ENCODE measurements at places on chromosomes 1 and 21.
A peak's percentile ranks its signal among the peaks of the same experiment; 100 is the strongest.

- DNase-seq, result no peak
These were observed 945.4 kb upstream of the PRMT6 start for GRCh38 chr1:106111044-106111443.

DNA sequence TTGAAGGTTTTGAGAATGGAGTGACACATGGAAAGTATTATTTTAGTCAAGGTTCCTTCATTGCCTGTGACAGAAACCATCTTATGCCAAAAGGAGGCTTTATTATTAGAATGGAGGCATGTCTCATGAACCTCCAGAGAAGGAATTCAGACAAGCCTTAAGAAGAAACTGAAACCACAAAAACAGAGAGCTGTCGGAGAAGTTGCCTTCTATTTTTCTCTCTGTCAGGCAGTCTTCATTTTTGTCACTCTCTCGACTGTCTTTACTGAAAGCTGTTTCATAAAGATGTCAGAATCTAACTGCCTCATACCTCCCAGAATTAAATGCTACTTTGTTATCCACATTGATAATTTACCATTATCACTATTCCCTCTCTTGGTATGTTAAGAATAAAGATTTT is 434.7 kb upstream of the ADGRL4 start:
- DNase-seq, result no peak

DNA sequence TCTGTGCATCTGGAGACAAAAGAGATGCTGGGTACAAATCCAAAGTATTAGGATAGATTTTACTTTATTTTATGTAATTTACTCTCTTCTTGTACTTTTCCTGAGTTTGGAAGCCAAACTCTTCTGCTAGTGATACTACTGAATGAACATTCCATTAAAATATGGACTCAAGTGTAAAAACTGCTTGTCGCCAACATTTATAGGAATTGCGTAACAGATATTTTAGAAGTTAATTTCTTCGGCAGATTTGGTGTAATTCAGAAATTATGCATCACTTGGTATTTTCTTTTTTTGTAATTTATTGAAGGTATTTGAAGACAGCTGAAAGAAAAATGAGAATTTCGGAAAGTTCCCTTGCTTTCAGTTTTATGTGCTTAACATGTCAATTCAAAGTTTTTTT is 137.0 kb downstream of the RABGAP1L start:
- no peak for DNase-seq

- DNase-seq, result no peak
These were observed 5.1 kb upstream of the ACTN2 start for GRCh38 chr1:236681219-236681618.

DNA sequence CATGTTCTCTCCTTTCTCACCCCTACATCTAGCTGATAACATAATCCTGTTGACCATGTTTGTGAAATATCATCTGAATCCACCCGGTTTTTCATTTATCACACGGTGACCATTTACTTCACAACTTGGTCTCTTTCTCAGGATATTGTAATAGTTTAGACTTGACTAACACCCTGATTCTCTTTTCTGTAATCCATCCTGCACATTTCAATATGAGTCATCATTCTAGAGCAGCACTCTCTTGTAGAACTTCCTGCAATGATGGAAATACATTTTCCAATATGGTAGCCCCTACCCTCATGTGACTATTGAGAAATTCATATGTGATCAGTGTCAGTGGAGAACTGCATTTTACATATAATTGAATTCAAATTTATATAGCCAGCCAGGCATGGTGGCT is 2.3 kb upstream of the JAM2 start:
- no peak for DNase-seq

GRCh38 chr1:114587203-114587991 is 6.0 kb upstream of the BCAS2 start:
- DNase-seq, result no peak

DNA sequence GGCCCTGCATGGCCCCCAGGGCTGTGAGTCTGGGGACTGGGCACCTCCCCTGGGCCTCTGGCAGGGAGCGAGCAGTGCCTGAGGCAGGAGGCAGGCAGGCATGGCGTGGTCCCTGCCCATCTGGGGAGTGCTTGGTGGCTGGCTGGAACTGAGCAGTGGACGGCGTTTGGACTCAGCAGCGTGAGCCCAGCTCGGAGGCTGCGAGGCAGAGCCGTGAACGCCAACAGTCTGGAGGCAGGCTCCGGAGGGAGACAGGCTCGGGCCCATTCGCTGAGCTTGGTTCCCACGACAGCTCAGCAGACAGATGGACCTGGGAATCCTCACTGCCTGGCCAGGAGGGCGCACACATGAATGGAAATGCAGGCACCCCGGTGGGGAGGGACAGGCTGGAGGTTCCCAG is 160.7 kb upstream of the POU3F1 start:
- no peak for DNase-seq

GRCh38 chr1:209577346-209577745 is 6.2 kb upstream of the CAMK1G start:
- no peak for DNase-seq

DNA sequence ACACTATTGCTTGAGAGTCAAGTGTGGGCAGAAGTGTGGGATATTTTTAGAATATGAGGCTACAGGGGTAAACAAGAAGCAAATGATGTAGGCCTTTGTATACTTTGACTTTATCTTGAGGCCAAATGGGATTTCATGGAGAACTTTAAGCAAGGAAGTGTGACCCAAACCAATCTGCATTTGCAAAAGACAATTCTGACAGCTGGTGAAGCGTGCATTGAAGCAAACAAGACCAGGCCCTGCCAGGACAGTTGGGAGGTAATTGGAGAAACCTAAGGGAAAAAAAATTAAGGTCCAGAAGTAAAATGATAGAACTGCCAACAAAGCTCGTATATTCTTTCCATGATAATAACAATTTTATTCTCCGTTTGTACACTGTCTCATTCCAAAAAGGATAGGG is 168.3 kb downstream of the TM2D1 start:
- no peak for DNase-seq

GRCh38 chr1:107213225-107213624 is 72.4 kb downstream of the NTNG1 start:
- DNase-seq, result no peak

GRCh38 chr1:169484101-169484500 is 1.6 kb downstream of the SLC19A2 start:
- DNase-seq, result no peak

GRCh38 chr21:46045154-46045553 is 52.8 kb upstream of the COL6A2 start:
- DNase-seq, result no peak

GRCh38 chr21:46621457-46622182 is 13.9 kb upstream of the PRMT2 start:
- no peak for DNase-seq

DNA sequence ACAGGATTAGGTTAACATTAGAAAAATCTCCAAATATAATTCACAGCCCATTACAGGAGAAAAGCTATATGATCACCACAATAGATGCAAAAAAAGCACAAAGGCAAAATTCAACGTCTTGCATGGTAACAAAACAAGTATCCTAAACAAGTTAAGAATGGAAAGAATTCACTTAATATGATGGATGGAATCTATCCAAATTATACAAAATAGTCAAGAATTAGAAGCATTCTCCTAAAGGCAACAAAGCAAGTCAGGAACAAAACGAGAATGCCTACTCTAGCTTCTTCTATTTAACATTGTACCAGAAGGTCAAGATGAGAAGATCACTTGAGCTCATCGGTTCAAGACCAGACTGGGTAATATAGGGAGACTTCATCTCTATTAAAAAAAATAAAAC is 442.8 kb downstream of the SETD4 start:
- no peak for DNase-seq

GRCh38 chr1:92031281-92032110 is 1.7 kb downstream of the EPHX4 start:
- DNase-seq, result no peak

GRCh38 chr1:218969006-218969405 is 204.7 kb upstream of the LYPLAL1 start:
- no peak for DNase-seq

GRCh38 chr1:228871314-228872061 is 136.2 kb downstream of the RHOU start:
- no peak for DNase-seq

GRCh38 chr1:109298666-109299557 is 7.9 kb downstream of the MYBPHL start:
- no peak for DNase-seq

GRCh38 chr1:239155466-239156091 is 230.8 kb upstream of the CHRM3 start:
- DNase-seq, result peak; percentile 50

DNA sequence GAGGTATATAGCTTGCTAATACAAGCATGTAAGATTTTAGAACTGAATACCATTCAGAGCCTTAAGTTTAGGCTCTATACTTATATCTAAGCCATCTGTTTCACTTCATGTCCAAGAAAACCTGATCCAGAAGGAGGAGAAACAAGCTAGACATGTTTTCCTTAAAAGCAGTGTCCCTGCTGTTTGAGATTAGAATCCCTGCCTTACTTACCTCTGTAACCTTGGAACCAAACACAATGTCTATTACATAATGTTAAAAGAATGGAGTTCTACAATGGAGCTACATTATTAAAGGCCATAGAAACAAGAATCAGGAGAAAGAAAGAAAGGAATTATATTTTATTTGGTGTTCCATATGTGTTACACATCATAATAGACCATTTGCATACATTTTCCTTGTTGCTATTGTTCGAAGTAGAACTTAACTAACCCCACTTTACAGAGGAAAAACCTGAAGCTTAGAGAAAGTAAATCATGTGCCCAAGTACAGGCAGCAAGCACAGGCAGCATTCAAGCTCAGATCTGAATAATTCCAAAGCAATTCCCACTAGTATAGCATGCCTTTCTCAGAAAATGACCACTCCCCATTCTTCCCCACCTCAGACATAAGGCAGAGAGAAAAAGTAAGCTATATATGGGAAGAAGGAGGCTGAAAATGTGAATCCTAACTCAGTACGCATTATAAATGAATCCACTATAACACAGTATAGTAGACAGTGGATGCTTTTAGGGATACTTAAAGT is 380.1 kb upstream of the SPAG17 start:
- DNase-seq, result no peak

DNA sequence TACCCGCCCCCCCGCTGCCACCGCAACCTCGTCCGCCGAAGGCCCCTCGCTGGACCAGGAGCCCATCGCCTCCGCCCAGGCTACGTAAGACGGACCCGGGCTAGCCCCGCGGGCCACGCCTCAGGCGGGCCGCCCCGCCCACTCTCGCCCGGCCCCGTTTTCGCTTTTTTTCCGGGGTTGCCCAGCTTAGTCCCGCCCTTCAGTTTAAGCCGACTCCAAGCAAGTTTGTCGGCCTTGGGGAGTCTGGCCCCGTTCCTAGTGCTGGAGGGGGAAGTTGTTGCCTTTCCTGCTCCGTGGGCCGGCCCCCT is 3.0 kb downstream of the RUSC1 start:
- DNase-seq, result peak; percentile 85

DNA sequence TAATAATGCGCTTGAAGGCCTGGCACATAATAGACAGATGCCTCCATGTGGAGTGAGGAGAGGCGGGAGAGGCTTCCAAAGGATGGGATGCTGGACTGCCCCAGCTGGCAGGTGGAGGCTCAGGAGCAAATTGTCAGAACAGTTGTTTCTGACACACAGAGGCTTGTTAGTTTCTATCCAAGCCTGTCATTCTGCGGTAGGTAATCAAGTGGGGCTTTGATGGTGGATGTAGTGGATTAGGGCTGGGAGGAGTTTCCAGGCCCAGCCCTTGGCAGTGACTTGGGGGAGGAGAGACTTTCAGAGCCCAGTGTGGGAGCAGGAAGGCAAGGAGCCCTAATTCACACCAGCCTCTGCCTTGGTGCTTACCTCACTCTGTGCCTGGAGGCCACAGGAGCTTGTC is 44.1 kb downstream of the FOXD2 start:
- no peak for DNase-seq
